ENCODE measurements at places on chromosomes 6 and 20.

GRCh38 chr6:149446791-149447376 lies 37.9 kb downstream of the ZC3H12D start:
- DNase-seq: no peak

- DNase-seq: no peak
Measured at GRCh38 chr6:84976526-84977362, 212.3 kb upstream of the TBX18 start.

- DNase-seq: no peak
Measured at GRCh38 chr20:21357844-21358243, 39.5 kb downstream of the NKX2-4 start.

GRCh38 chr20:50390685-50391443 lies 119.3 kb upstream of the PTPN1 start:
- DNase-seq: no peak

DNA sequence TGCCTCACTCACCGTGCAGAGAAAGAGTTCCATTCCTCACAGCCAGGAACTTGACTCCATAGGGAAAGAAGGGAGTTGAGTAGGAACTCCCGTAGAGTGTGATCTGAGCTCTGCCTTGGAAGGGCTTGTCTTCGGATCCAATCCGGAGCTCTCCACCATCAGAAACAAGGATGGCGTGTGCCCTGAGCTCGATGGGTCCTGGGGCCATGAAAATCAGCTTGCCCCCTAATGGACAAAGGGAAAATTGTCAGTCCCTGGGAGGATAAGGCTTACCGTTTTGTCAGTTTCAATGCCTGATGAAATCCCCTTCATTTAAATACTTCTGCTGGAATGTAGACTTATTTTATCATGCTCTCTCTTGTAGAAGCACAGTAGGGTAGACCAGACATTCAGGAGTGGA lies 153.3 kb downstream of the PKHD1 start:
- DNase-seq: no peak

DNA sequence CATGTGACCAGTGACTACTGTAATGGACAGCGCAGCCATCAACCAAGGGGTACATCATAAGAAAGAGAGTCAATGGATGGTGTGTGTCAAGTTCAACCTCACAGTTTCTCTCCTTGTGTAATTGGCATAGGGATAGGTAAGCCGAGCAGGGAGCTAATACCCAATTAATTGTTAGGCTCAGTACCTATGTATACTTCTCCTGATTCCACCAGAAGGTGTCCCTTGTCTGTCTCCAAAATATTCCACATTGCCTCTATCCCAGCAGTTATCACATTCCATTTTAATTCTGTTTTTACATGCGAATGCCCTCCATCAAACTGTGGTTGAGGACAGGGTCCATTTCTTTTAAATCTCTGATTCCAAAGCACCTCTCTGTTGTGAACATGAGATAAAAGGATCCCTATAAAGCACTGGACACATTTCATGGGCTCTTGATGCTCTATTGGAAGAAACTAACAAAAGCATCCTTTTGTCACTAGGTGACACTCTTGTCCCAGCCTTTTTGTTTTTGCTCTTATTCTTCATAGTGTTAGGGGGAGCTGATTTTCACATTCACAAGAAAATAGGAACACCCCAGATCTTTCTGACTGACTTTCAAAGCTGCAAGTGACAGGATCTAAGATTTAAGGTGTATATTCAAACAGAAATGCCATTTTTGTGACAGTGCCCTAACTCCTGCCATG lies 38.9 kb downstream of the FBXO9 start:
- DNase-seq: no peak

DNA sequence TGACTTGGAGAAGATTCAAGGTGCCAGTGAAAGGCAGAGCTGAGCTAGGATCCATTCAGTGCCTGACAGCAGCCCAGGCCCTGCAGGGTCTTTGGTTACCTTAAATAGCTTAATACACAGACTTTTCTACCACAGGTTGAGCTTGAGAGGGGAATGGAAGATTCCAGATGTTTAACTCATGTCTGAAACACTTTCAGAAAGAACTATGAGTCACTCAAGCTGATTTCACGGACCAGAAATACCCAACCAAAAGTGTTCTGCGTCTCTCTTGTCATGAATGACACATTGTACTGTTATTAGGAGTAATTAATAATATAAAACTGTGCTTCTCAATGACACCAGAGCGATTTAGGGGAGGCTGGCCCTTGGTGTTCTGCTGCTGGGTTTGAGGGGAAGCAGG lies 6.4 kb upstream of the PMEPA1 start:
- no peak for DNase-seq

GRCh38 chr6:3457710-3458602 lies 1.1 kb upstream of the SLC22A23 start:
- DNase-seq: no peak

DNA sequence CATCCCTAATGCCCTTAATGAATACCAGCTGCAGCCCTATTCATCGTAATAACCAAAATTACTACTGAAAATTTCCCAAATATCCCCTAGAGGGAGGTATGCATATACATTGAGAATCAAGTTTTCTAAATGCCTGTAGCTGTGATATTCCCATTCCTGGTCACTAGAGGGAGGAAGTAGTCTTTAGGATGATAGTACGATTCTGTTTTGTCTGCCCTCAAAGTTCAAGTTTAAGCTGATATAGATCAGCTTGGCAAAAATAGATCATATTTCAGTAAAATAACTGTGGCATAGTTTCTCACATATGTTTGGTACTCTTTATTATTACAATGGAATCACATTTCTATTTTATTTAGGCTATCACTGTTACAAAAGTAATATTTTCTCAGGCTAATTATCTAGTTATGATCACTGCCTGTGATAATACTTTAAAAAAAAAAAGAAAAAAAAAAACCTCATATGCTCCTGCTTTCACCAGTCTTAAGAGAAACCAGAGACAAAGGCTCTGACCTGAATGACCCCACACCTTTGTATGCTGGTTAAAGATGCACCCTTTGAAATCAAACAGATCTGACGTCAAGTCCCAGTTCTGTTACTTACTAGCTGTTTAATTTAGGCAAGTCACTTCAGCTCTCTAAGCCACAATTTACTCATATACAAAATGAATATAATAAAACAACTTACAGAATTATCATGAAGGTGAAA lies 11.0 kb downstream of the TSPYL1 start:
- no peak for DNase-seq

- DNase-seq: no peak
Measured at GRCh38 chr6:41498968-41499599, 47.1 kb upstream of the FOXP4 start.

- DNase-seq: no peak
Measured at GRCh38 chr20:46804126-46804525, 90.5 kb upstream of the EYA2 start.

DNA sequence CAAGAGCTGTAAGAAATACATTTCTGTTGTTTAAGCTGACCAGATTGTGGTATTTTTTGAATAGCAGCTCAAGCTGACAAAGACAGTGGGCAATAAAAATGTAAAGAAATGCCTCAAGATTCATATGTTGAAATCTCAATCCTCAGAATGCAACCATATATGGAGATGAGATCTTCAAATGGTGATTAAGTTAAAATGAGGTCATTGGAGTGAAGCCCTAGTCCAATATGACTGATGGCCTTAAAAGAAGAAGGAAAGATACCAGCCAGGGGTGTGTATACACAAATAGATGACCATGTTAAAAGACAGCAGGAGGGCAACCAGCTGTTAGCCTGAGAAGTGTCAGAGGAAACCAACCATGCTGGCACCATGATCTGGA lies 7.1 kb upstream of the DDO start:
- DNase-seq: no peak

DNA sequence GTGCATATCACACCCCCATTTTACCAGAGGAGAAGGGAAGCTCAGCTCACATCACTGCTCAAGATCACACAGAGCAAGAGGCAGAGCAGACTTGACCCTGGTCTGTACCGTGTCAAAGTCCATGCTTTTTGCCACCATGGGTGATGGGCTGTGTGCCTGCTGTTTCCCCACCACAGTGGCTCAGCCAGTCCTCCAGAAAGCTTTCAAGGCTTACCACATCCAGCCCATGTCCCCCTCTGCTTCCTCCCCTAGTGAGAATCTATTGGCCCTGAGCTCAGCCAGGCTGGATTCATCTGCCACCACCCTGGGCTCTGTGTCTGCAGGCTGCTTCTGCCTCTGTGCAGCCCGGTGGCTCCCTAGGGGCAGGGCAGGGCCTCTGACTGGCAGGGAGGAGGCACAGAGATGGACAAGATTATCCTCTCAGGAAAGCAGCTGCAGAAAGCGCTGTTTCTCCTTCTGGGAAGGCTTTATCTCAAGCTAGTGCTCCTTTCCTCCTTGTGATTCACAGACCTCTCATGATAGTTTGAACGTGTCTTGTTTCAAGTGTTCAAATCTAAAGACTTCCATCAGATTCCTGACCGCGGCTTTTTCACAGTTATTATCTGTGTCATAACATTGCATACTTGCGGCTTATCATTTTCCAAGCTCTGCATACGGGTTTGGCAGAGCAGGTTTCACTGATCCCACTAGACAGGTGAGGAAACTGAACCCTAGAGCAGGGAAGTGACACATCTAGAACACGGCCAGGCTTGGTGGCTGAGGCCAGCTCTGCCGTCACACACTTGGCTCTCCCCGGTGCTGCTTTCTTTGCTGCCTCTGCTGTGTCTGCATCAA lies 37.4 kb downstream of the VEGFA start:
- DNase-seq: no peak

DNA sequence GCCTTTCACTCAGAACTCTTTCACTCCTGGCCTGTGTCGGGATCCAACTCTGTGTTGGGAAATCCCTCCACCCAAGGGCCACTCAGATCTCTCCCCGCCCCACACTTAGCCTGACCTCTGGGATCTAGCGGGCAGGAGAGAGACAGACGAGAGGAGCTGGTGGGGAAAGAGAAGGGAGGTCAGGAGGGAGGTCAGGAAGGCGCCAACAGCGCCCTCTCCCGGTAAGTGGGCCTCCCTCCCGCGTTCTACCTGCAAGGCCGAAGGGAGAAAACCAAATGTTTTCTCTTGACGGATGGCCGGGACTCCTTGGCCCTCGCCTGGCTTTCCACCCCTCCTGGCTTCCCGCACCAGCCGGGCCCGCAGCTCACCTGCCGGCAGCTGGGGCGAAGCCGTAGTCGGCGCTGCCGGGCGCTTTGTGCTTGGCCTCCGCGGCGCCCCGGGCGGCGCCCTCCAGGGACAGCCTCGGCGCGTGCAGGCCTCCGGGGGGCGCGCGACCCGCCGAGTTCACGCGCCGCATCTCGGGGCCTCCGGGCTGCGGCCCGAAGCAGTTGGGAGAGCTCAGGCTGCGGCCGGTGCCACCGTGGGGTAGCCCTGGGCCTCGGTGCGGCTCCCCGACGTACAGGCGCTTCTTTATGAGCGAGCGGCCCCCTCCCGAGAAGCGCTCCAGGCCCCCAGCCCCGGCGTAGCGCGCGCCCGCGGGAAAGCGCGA lies 38.2 kb downstream of the C6orf132 start:
- peak; percentile 55 for DNase-seq

GRCh38 chr6:101630941-101631340 lies 237.4 kb downstream of the GRIK2 start:
- no peak for DNase-seq

DNA sequence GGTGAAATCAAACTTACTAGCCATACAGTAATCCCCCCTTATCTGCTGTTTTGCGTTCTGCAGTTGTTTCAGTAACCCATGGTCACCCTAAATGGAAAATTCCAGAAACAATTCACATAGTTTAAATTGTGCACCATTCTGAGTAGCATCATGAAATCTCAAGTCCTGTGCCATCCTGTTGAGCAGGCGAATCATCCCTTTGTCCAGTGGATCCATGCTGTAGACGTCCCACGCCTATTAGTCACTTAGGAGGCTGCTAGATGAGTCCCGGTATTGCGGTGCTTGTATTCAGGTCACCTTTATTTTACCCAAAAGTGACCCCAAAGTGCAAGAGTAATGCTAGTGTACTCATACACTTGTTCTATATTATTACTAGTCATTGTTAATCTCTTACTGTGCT lies 46.4 kb downstream of the HECA start:
- DNase-seq: no peak

GRCh38 chr6:116400328-116400727 lies 29.6 kb downstream of the DSE start:
- no peak for DNase-seq

- DNase-seq: no peak
Measured at GRCh38 chr6:134706806-134707205, 243.1 kb downstream of the ALDH8A1 start.

- DNase-seq: peak; percentile 6
Measured at GRCh38 chr6:87210979-87211378, 55.6 kb downstream of the ZNF292 start.

DNA sequence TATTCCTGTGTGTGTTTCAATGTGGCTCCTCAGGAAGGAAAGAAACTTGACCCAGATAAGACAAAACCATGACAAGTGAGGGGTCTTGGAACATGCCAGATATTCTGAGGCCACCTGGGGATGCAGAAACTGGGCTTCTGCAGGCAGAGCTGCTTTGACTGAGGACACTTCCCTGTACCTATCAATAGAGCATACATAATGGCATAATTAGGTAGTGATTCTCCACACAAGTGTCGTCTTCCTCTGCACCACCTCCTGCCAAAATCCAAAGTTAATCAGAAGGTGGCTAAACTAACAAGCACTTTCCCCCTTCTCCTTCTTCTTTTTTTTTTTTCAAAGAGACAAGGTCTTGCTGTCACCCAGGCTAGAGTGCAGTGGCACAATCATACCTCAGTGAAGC lies 97.1 kb downstream of the KIF13A start:
- DNase-seq: no peak

DNA sequence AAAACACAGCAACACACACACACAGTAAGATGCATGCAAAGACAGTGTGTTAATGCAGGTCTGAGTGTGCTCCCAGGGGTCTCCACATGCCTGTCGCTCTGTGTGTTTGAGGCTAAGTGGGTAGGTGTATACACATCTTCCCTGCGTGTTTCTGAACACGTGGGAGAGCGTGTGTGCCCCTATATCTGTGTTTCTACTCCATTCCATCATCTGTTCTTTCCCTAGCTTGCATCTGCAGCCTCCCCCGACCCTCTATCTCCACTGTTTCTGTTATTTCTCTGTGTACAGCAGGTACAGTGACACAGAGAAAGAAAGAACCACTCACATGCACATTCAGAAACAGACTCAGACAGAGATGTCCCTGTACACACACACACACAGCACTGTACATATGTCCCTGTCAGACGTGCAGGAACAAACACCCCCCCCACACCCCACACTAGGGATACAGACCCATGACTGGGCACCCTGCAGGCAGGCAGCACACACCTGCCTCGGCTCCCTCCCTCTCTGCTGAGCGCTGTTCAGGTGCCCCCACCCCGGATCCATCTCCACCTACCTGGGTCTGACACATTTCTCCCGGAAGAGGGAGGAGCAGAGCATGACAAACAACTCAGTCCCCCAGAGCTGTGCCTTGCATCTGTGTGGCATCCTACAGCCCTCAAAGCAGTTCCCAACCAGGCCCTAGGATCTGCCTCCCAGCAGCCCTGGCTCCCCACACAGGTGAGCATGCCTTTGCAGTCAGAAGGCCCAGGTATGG lies 27.6 kb downstream of the KCNK15 start:
- DNase-seq: no peak

GRCh38 chr20:50813101-50813643 lies 18.3 kb downstream of the BCAS4 start:
- DNase-seq: no peak

GRCh38 chr6:6875818-6876470 lies 231.8 kb upstream of the RREB1 start:
- DNase-seq: no peak

All from stimulated activated CD8-positive, alpha-beta memory T cell treated with anti-CD3 and anti-CD28 coated beads, Interleukin-15, amount 100 ng/mL, for 48 hours (primary cell).